ENCODE measurements at places on chromosomes 1 and 21. TPM values are rescaled to one million over a fixed set of nuclear protein-coding genes. Genes with fewer than 3 reads are reported as not detected.

HSD3B2 gene
- not detected for total RNA-seq

CLDN19 gene
- not detected for total RNA-seq

PPFIA4 gene
- 0.14 TPM for total RNA-seq

IVL gene
- total RNA-seq: not detected

MYOG gene
- not detected for total RNA-seq

CNIH3 gene
- 39.6 TPM for total RNA-seq

SLC22A15 gene
- 8.4 TPM for total RNA-seq

CR1L gene
- not detected for total RNA-seq

SPOCD1 gene
- 148 TPM for total RNA-seq

CD84 gene
- total RNA-seq: not detected

CFHR3 gene
- total RNA-seq: not detected

SPRR2F gene
- total RNA-seq: not detected
